ENCODE measurements at places on chromosomes 11 and 22. TPM values are rescaled to one million over a fixed set of nuclear protein-coding genes. Genes with fewer than 3 reads are reported as not detected.

The CTSF gene
- total RNA-seq: 27.8 TPM

The UPK2 gene
- not detected for total RNA-seq

The CCND1 gene
- 452 TPM for total RNA-seq

The GDPD4 gene
- total RNA-seq: not detected

The RFPL1 gene
- not detected for total RNA-seq

The HBB gene
- total RNA-seq: not detected

The WT1 gene
- not detected for total RNA-seq

The MOGAT2 gene
- total RNA-seq: not detected

The CRYBA4 gene
- total RNA-seq: not detected

The FHIP1B gene
- 15.1 TPM for total RNA-seq

The CHKA gene
- total RNA-seq: 38.4 TPM

The DSCAML1 gene
- under 0.01 TPM for total RNA-seq

GRCh38 chr11:10407055-10407454, 48.0 kb upstream of the AMPD3 start:
- DNase-seq: peak; percentile 57

- peak; percentile 98 for DNase-seq
Observed at GRCh38 chr11:34438529-34439507, at the start of gene CAT. TSS of gene CAT (plus strand) at chr11:34438934. CDS start at chr11:34439014, 80 bp downstream.

- peak; percentile 19 for DNase-seq
Observed at GRCh38 chr11:58575377-58576020, at the start of gene LPXN. TSS of gene LPXN (minus strand) at chr11:58575856. CDS start at chr11:58575772, 84 bp downstream.

GRCh38 chr11:927871-928270, 2.2 kb downstream of the AP2A2 start:
- DNase-seq: no peak

- no peak for DNase-seq
Observed at GRCh38 chr22:20966883-20967696, at the start of gene AIFM3. TSS of gene AIFM3 (plus strand) at chr22:20967255. CDS start at chr22:20967945, 690 bp downstream.

GRCh38 chr11:64249563-64250414, 1.5 kb upstream of the PLCB3 start:
- no peak for DNase-seq

DNA sequence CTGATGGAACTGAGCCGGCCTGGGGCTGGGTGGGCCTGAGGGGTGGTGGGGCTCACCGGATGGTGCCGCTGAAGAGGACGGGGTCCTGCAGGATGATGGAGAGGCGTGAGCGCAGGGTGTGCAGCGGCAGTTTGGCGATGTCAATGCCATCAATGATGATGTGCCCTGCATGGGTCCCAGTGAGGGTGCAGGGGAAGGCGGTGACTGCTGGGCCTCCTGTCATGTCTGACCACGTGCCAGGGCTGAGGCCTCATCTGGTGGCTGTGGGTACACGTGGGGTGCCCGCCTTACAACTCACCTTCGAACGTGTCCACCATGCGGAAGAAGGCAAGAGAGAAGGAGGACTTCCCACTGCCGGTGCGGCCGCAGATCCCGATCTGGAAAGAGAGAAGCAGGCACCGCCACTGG, 7.1 kb upstream of the KCNJ11 start:
- DNase-seq: no peak

GRCh38 chr11:61295596-61295926, 445 bp upstream of the VWCE start:
- DNase-seq: peak; percentile 37

DNA sequence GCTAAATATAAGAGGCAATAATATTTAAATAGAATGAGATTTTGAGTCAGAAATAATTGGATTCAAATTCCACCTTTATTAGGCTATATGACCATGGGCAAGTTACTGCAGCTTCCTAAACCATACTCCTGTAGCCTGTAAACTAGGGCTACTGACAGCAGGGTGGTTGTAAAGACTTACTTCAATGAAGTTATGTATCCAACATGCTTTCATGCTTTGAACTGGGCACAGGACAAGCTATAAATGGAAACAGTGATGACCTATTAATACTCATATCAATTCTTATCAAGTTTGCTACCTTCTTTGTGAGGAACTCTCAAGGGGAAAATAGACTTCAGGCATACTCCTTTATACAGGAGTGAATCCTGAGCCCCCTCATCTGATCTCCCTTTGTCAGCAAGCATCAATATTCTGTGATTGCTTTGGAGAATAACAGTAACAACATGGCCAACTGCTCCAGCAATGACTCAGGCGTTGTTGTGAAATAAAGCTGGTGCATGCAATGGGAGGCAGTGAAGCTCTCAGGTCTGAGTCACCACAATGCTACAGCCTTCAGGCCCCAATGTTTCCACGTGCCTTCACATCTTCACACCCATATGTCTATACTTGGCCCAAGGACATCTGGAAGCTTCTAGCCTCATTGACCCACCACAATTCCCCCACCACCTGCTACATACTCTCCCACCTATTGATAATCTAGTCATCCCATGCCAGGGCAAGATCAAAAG, 102.5 kb downstream of the KCNA4 start:
- no peak for DNase-seq

DNA sequence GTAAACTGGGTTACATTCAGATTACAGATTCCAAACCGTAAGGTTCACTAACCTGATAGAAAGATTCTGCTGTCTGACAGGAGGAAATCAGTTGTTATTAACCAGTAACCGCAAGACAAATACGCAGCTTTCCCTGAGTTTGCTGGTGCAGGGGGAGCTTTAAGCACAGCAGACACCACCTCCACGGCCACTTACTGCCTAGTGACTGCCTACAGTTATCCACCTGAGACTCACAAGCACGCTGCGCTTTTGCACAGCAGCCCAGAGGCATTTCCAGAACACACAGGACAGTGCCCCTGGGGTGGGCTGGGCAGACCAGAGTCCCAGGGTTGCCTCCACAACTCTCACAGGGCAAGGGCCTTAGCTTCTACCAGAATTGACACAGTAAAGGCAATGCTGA, 90.9 kb downstream of the CTTN start:
- DNase-seq: no peak

DNA sequence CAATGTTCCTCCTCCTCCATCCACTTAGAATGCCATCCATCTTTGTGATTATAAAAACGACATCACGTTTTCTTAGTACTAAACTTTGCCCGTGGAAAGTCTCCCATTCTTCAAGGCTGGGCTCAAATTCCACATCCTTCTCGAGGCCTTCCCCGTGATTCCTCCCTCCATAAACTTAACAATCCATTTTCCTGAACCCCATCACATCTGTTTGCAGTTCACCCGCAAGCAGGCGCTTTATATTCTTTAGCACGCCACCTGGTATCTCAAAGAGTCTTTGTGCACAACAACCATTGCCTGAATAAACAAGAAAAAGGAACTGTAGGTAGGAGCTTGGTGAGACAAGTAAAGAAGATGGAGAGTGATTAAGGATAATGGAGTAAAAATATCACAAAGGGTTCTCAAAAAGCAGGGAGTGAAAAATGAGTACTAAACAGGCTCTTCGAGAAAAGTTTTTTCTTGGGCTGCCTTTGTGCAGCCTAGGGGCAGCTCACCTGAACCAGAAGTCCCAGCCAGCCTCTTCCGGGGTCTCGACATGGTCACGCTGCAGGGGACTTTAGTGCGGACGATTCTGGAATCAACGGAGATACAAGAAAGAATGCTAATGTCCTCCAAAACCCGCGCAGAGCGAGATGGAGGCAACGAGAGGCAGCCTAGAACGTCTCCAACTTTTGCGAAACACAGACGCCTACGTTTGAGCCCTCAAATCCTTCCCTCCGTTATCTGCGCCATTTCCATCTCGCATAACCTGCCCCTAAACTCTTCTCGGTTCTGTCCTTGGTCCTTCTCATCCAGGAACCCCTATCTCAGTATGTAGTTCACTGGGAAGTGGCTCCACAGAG, 585 bp downstream of the THYN1 start:
- DNase-seq: no peak

- peak; percentile 25 for DNase-seq
Observed at GRCh38 chr11:95081412-95081811, 8.2 kb upstream of the ENDOD1 start.

DNA sequence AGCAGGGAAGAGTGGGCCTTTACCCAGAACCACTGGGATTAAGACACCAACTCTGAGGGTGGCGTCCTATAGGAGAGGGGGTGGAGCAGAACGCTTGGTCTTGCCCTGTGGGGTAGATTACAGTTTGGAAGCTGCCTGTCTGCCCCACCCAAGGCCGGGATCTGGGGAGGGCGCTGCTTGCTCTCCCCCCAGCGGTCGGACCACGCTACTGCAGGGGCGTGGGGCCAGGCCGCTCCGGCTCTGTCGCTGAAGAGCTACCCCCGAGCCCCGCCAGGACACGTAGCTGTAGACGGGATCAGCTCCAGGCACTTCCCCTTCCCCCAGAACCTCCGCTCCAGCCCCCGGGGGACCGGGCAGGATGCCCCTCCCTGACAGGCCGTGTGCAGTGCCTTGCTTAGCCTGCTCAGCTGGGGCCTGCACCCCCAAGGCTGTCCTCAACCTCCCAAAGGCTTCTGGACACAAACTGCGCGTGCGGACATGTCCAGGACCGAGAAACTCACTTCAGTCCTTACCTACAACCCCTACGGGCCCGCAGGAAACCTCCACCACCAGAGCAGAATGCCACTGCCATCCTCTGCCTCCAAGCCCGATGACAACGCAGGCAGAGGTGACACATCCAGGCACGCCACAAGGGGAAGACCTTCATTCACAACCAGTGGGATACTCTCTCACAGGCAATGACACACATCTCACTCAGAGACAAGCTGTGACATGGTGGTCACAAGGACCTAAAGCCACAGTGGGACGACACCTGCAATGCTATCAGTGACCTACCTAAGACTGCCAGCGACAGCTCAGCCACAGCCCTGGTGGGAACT, 3.6 kb downstream of the AHNAK start:
- peak; percentile 87 for DNase-seq

DNA sequence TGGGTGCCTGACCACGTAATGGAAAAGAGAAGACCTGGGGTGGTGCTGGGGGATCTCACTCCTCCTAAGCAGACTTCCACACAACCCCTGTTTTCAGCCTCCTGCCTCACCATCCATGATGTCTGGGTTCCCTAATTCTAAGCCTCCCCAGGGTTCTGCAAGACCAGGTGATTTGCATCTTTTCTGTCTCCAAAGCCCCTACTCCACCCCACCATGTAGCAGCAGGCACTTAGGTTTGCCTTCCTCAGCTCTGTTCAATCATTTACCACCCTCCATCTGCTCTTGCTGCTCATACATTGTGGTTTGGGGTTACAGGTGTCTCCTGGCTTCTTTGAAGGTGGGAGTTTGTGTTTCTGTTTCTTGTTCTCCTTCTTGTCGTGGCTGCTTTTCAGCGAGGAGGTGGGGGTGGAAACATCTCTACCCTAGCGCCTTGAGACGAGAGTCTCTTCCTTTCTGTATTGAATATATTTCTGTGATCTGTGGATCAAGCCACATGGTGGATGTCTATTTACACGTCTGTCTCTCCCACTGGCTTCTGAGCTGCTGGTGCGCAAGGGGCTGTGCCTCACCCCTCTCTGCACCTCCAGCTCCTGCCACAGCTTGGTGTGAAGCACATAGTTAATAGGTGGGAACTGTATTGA, 6.6 kb upstream of the SSTR3 start:
- no peak for DNase-seq

DNA sequence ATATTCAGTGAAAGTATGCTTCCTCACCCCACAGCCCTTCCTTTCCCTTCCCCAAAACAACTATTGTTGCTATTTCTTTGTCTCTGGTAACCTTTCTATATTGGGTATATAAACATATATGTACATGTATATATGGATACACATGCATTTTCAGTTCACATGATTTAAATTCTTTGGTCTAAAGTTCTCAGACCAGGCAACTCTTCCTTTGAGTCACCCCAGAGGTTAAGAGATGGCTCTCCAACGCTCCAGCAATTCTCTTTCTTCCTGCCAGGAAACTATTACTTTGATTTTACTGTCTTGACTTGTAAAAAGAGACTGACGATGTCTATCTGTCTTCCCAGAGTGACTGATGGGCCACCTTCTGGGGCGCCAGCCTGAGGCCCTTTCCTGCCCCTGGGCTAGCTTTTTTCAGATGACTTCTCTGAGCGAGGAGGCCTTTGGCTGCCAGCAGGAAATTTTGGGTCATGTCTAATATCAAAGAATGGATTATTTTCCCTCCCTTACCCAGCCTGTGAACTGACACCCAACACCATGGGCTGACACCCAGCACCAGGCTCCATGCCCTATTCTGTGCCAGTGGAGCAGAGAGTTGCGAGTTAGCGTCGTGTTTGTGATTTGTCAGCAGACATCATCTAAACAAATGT, 14.4 kb upstream of the ST3GAL4 start:
- no peak for DNase-seq
